Stimulated activated CD8-positive, alpha-beta memory T cell treated with anti-CD3 and anti-CD28 coated beads, Interleukin-7, amount 100 ng/mL, for 48 hours (primary cell): ENCODE measurements at places on chromosomes 3 and 15.

GRCh38 chr3:140285380-140285779 is 350.4 kb downstream of the CLSTN2 start:
- DNase-seq: no peak

DNA sequence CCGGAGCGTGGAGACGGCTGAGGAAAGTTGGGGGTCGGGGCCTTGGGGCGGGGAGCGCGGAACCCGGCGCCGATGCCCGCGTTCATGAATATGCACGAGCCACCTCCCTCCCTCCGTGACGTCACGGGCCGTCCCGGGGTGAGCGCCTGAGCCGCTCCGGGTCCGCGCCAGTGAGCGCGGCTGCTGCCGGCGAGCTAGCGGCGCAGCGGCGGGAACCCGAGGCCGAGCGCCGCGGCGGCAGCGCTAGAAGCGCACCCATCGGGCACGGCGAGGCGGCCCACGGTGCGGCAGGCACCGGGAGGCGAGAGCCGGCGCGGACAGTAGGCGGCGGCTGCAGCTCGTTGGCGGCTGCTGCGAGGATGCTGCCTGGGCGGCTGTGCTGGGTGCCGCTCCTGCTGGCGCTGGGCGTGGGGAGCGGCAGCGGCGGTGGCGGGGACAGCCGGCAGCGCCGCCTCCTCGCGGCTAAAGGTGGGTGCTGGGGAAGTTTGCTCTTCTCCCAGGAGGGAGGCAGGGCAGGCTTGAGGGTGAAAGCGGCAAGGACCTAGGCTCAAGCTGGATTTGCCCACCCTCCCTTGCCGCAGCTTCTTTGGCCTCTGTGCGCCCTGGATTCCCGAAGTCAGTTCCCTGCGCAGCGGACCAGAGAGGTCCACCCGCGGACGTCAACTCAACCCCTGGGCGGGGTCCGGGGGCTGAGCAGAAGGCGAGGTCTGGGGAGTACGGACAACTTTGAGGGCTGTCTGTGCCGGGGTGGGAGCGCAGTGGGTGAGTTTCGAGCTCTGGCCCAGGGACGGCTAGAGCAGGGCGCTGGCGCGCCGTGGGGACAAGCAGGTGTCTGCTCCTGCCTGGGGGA is at the start of gene CLSTN2:
CLSTN2 (plus strand) TSS at position 170 of the 850 bp plus-strand sequence.
- no peak for DNase-seq

- DNase-seq: no peak
These were observed 461 bp downstream of the SECISBP2L start for GRCh38 chr15:49045751-49046219.

DNA sequence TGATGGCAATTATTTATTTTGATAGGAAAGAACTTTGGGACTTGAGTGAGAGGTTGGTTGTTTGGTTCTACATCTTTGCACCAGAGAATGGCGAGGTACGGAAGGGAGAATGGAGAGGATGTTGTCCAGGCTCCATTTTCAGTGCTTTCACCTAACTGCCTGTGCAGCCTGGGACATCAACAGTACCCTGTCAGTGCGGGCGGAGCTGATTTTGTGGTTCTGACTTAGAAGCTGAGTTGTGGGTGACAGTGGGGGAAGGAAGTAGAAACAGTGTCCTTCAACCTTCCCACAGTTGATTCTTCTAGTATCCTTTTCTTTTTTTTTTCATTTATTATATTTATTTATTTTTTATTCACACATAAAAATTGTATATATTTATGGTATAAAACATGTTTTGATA is 95.3 kb downstream of the TIGIT start:
- no peak for DNase-seq

GRCh38 chr15:66789029-66790025 is 87.3 kb downstream of the SMAD6 start:
- DNase-seq: no peak
